GM12878 (cell line): ENCODE measurements at places on chromosomes 6 and 20. TPM values are rescaled to one million over a fixed set of nuclear protein-coding genes. Genes with fewer than 3 reads are reported as not detected.

Gene GMPR
- 0.15 and 0.20 TPM in 2 replicates for polyA plus RNA-seq

Gene TFAP2C
- not detected in 2 replicates for polyA plus RNA-seq

Gene ESR1
- 0.42 TPM in 1 of 2 replicates, not detected in the other for polyA plus RNA-seq

Gene CEP85L
- polyA plus RNA-seq = 5.9 and 7.1 TPM in 2 replicates

Gene TBXT
- polyA plus RNA-seq = 0.06 TPM in 1 of 2 replicates, not detected in the other

Gene CDK19
- 6.5 and 7.6 TPM in 2 replicates for polyA plus RNA-seq

Gene RAB32
- not detected in 2 replicates for polyA plus RNA-seq

Gene HLA-DQB2
- polyA plus RNA-seq = 20.2 and 23.2 TPM in 2 replicates

Gene PAX1
- polyA plus RNA-seq = not detected in 2 replicates

Gene WFDC12
- polyA plus RNA-seq = not detected in 2 replicates

Gene PXMP4
- 14.2 and 15.7 TPM in 2 replicates for polyA plus RNA-seq

Gene RBM12
- polyA plus RNA-seq = 44.5 and 48.6 TPM in 2 replicates

Gene SLC22A7
- polyA plus RNA-seq = not detected in 2 replicates

Gene SPATA25
- polyA plus RNA-seq = 0.28 TPM in 1 of 2 replicates, not detected in the other

Gene VWA7
- 0.43 and 1.2 TPM in 2 replicates for polyA plus RNA-seq

Gene TCP11
- polyA plus RNA-seq = not detected in 2 replicates

Gene PMEPA1
- polyA plus RNA-seq = not detected in 2 replicates

Gene EEF1E1
- polyA plus RNA-seq = 188 and 198 TPM in 2 replicates

Gene PNPLA1
- polyA plus RNA-seq = not detected in 2 replicates

Gene IRF4
- 295 TPM in 2 replicates for polyA plus RNA-seq

Gene NHSL1
- polyA plus RNA-seq = 1.3 and 1.6 TPM in 2 replicates

Gene ZC2HC1B
- not detected in 2 replicates for polyA plus RNA-seq

Gene OPRM1
- polyA plus RNA-seq = not detected in 2 replicates

Gene PTPRK
- 0.23 and 0.32 TPM in 2 replicates for polyA plus RNA-seq

Gene TSBP1
- not detected in 2 replicates for polyA plus RNA-seq

Gene BMP6
- 0.05 TPM in 1 of 2 replicates, not detected in the other for polyA plus RNA-seq

Gene MCCD1
- polyA plus RNA-seq = not detected in 2 replicates

Gene BMP5
- not detected in 2 replicates for polyA plus RNA-seq

Gene EPPIN
- not detected in 2 replicates for polyA plus RNA-seq

Gene CNR1
- polyA plus RNA-seq = 6.1 and 6.8 TPM in 2 replicates

Gene CLPSL1
- not detected in 2 replicates for polyA plus RNA-seq

Gene MOG
- not detected in 2 replicates for polyA plus RNA-seq

Gene CLDN20
- 0.13 TPM in 1 of 2 replicates, not detected in the other for polyA plus RNA-seq

Gene MUC22
- polyA plus RNA-seq = not detected in 2 replicates

Gene HSPA12B
- not detected in 2 replicates for polyA plus RNA-seq

Gene WASF1
- polyA plus RNA-seq = 8.7 and 8.8 TPM in 2 replicates

Gene SLCO4A1
- polyA plus RNA-seq = 30.7 and 31.1 TPM in 2 replicates

Gene SOBP
- 0.31 and 0.72 TPM in 2 replicates for polyA plus RNA-seq

Gene FGD2
- 19.7 and 25.3 TPM in 2 replicates for polyA plus RNA-seq

Gene RBBP8NL
- not detected in 2 replicates for polyA plus RNA-seq

Gene ZC3H12D
- polyA plus RNA-seq = 1.2 and 2.6 TPM in 2 replicates

Gene TMEM200A
- 9.9 TPM in 2 replicates for polyA plus RNA-seq

Gene GPLD1
- polyA plus RNA-seq = 0.04 and 0.30 TPM in 2 replicates

Gene SOX18
- not detected in 2 replicates for polyA plus RNA-seq

Gene SIRPA
- 2.1 and 3.7 TPM in 2 replicates for polyA plus RNA-seq

Gene EPB41L1
- 0.27 and 0.76 TPM in 2 replicates for polyA plus RNA-seq

Gene RAB44
- 0.05 TPM in 2 replicates for polyA plus RNA-seq

Gene MATN4
- not detected in 2 replicates for polyA plus RNA-seq
